ENCODE measurements at places on chromosomes 1 and 21.

GRCh38 chr1:218383051-218383450 lies 37.9 kb downstream of the TGFB2 start:
- DNase-seq: no peak

DNA sequence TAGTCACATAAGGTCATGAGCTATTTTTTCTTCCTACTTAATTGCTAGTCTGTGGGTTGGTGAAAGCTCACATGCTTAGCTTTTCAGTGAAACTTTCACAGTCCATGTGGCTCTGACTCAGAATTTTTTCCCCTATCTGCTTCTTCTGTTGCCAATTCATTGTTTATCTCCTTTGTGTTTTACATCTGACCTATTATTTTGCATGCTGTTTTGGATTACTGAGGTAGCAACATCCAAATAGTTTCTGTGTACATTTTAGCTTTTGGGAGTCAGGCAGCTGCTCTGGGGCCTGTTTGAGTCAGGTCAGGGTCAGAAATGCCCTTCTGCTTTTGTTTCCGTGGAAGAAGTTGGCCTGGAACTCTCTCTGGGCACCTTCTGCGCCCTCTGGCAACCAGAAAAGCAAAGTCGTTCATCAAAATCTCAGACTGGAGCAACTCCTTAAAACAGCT lies 40.0 kb downstream of the ROR1 start:
- no peak for DNase-seq

DNA sequence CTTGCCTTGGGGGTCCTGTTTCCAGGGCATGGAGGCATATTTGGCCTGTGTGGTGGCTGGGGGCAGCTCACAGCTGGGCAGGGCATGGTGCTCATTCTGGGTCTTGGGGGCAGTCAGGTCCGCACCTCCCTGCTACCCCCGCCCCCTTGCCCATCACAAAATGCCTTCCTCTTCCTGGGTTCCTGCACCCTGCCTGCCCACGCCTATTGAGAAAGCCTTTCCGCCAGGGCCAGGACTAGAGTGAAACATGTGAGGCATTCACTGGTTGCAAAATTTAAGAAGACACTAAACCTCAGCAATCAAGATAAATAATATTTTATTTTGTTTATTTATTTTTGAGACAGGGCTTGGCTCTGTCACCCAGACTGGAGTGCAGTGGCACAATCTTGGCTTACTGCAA lies 19.7 kb downstream of the PTAFR start:
- no peak for DNase-seq

GRCh38 chr1:61523229-61523628 lies 201.7 kb downstream of the TM2D1 start:
- DNase-seq: no peak

GRCh38 chr1:216904471-216904870 lies 181.2 kb upstream of the ESRRG start:
- DNase-seq: no peak

DNA sequence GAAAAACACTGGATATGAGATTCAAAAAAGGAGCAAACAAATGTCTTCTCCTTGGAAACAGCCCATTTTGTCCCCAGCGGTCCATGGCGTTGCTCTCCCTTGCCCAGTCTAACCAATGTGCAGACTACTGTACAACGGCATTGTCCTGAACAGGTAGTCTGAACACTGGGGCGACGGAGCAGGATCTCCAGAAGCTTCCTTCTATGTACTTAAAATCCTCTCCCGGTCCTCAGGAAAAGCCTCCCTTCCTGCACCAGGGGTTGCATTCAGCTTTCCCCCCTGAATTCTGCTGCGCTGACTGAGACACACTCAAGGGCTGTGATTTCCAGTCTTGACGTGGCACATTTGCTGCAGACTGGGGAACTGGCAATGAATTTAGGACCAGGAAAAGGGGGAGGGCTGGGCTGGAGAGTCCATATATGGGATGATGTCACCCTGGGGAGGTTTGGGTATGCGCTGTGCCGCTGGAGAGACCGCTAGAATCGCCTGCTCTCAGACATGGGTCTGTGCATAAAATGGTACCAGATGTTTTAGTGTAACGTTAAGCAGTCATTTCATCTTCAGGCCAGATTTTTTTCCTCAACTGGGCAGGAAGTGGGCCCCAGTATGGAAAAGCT lies 275.9 kb upstream of the C1orf105 start:
- DNase-seq: no peak

Data from HEK293T (cell line).